ENCODE measurements at places on chromosomes 5 and 9. TPM values are rescaled to one million over a fixed set of nuclear protein-coding genes. Genes with fewer than 3 reads are reported as not detected.

GRCh38 chr5:160048131-160048530, 39.2 kb downstream of the TTC1 start:
- no peak for DNase-seq

The ADAMTS13 gene
- 0.67 TPM for total RNA-seq

The SPATA31D4 gene
- not detected for total RNA-seq

GRCh38 chr9:278651-279050, 64.0 kb downstream of the DOCK8 start:
- DNase-seq: peak; percentile 65

- DNase-seq: no peak
Measured at GRCh38 chr5:14201325-14202045, 58.3 kb downstream of the TRIO start.

GRCh38 chr9:119164716-119165115, 204.5 kb downstream of the BRINP1 start:
- DNase-seq: no peak

- no peak for DNase-seq
Measured at GRCh38 chr5:164498438-164498837, 993.0 kb downstream of the MAT2B start.

The RAD17 gene
- total RNA-seq: 24.1 TPM

DNA sequence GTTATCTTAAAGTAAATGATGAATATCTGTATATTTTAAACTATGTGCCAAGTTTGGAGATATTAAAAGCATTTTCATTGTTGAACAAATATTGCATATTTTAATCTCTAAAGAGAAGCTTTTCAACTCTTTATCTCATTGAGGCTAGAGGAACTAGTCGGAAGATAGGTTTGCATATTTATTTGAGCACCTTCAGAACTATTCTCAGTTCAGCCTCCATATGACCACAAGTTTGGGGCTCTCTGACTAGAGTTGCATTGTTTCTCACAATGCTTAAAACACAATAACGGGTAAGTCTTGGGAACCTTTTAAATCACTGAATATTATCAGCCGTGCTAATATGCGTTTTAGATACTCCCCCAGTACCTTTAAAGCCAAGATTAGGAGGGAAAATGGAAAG, 47.3 kb upstream of the CTXN3 start:
- no peak for DNase-seq

DNA sequence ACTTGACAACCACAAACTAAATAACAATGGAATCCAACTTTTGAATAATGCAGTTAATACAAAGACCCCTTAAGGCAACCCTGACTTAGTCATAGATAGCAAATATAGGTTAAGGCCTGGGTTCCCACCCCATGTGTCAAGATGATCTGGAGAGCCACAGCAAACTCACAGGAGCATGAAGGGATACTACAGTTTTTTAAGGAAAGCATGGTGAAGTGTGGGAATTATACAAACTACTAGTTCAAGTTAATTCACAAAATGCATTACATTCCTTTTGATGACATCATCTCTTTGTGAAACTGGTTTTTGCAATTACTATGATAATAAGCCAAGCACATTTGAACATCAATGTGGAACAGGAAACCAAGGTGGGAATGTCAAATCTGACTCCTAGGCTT, 50.6 kb downstream of the LHFPL2 start:
- no peak for DNase-seq

The SHISAL2B gene
- total RNA-seq: not detected

DNA sequence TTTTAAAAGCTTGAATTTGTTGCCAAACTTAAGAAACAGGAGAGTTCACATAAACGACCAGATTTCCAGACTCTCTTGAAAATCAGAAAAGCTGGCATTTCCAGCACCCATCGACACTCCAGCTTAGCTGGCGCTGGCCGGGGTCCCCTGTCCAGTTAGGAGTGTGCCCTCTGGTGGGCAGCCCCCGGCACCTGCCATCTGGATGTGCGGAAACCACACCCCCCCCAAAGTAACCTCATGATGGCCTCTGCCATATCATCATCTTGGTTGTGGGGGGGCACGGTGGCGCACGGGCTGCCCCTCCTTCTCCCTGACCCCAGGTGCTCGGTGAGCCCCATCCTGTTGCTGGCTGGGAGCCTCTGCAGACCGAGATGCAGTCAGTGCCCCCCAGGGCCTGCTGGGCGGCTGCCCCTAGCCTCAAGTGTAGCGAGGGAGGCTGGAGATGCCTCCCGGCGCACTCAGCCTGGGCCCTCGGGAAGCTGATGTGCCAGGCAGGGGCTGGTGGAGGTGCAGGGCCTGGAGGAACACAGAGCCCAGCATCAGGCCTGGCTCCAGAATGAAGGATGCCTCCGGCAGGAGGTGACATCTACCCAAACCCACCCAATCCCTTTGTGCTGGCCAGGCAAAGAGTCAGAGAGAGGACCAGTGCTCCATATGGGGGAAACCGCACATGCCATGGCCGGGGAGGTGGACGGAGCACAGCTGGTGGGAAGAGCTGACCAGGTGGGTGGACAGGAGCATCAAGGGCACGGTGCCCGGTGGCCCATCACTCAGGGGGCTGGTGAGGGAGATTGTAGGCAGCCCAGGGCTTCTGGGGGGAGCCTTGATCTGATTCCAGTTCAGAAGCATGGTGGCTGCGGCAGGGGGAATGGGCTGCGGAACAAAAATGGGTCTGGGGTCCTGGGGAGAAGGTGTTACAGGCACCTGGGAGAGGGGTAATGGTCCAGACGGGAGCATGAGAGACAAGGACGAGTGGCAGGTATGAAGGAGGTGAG, 70.6 kb downstream of the ADAMTS2 start:
- DNase-seq: no peak

- DNase-seq: no peak
Measured at GRCh38 chr5:145887976-145888574, 15.3 kb upstream of the GRXCR2 start.

DNA sequence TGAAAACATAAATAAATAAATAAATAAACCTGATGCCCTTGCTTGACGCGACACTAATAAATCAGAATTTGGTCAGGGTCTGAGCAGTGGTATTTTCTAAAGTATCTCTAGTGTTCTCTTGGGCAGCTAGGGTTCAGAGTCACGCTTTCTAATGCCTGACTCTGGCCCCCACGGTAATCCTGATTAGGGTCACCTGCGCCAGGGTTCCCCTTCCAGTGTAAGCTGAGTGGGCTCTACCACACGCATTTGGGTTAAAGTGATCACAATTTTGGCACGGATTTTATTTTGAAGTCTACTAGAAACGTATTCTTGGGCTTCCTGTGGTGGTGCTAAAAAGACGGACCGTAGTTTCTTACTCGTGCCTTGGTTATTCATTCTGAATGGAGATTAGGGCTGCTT, 651 bp downstream of the TTC1 start:
- DNase-seq: no peak

The GNA14 gene
- total RNA-seq: 0.45 TPM

- DNase-seq: no peak
Measured at GRCh38 chr5:79561525-79561893, 47.6 kb upstream of the HOMER1 start.

GRCh38 chr9:114112325-114112724, 13.2 kb upstream of the KIF12 start:
- no peak for DNase-seq

- DNase-seq: no peak
Measured at GRCh38 chr9:134708672-134709038, 67.1 kb downstream of the COL5A1 start.

GRCh38 chr9:93023521-93023815, 35.0 kb upstream of the SUSD3 start:
- no peak for DNase-seq

GRCh38 chr5:883475-884181, 9.0 kb downstream of the BRD9 start:
- DNase-seq: no peak

DNA sequence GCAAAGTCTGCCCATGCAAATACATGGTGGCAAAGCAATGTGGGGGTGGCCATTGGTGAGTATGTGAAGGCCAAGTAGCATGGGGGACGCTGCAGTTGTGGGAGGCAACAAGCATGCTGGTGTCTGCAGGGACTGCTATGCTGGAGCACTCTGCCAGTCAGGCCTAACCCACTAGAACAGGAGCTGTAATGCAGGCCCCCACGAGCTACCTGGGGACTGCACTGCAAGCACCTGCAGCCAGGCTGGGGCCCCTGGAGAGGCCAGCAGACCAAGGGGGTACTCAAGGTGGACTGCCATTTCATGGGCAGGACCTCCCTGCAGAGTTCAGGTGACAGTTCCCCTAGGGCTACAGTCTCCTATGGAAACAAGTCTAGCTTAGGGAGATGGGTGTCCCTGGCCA, 183.8 kb upstream of the PDE4D start:
- DNase-seq: no peak

DNA sequence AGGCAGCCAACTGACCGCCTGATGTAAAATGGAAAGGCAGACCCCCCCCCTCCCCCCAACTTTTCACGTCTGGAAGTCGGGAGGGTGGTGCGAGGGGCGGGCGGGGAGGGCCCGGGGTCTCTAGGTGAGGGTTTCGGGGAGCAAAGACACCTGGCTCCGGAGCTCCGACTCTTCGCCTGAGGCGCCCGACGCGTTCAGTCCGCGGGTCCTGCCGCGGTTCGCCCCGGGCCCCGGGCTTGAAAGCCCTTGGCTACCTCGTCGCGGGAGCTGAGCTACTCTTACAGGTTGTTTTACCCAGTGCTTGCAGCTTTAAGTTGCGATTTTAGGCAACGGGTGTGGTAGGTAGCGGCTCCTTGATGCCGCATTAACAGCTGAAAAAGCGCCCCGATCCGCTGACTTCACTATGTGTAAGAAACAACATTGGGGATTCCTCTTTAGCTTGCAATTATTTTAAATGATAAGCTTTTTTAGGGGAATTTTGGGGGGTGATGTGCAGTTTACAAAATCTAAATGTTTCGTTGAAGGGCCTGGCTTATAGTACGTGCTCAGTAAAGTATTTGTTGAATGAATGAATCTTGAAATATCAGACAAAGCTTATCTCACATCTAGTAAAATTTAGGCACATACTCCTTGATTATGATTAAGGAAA, 722 bp downstream of the CDC42SE2 start:
- DNase-seq: peak; percentile 67

The COL27A1 gene
- 1.6 TPM for total RNA-seq

DNA sequence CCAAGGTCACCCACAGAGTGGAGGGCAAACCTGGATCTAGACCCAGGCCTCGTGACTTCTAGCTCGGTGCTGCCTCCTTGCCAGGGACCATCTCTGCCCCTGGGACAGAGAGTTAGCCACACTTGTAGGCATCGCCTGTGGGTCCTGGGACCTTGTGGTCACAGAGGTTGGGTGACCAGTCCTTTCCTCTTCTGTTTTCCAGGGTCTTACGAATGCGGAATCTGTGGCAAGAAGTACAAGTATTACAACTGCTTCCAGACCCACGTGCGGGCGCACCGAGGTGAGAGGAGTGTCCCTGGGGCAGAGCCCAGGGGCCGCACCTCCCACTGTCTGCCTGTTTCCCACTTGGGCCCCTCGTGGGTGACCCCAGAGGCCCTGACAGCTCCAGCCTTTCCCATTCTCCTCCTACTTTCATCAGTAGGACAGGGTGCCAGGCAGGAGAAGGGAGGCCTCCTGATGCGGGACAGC, 76.3 kb downstream of the AMBP start:
- DNase-seq: peak; percentile 1

GRCh38 chr5:40227366-40227765, 452.3 kb upstream of the PTGER4 start:
- DNase-seq: no peak

- no peak for DNase-seq
Measured at GRCh38 chr9:136058801-136059302, 36.2 kb downstream of the NACC2 start.

The PCDHB2 gene
- not detected for total RNA-seq

DNA sequence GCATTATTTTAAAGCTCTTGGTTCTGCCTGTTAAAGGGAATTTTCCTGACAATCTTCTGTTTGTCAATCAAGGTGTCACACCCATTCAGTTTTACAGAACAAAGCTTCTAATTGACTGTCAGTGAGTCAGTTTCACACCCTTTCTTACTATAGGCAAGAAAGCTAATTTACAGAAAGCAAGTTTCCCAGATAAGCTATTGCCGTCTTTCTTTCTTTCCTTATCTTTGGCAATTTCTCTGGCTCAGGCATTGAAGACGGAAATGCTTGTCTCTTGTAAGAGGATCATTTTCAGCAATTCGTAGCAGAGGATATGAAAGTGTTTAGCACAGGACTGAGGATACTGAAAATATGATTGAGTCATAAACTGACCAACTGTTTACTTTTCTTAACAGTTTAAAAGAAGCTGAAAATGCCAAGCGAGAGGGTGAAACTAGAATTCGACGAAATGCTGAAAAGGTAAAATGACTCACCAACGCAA, 27.0 kb downstream of the SPINK5 start:
- DNase-seq: no peak

The FCN2 gene
- not detected for total RNA-seq

The INPP5E gene
- 10.4 TPM for total RNA-seq

The GPX8 gene
- not detected for total RNA-seq

DNA sequence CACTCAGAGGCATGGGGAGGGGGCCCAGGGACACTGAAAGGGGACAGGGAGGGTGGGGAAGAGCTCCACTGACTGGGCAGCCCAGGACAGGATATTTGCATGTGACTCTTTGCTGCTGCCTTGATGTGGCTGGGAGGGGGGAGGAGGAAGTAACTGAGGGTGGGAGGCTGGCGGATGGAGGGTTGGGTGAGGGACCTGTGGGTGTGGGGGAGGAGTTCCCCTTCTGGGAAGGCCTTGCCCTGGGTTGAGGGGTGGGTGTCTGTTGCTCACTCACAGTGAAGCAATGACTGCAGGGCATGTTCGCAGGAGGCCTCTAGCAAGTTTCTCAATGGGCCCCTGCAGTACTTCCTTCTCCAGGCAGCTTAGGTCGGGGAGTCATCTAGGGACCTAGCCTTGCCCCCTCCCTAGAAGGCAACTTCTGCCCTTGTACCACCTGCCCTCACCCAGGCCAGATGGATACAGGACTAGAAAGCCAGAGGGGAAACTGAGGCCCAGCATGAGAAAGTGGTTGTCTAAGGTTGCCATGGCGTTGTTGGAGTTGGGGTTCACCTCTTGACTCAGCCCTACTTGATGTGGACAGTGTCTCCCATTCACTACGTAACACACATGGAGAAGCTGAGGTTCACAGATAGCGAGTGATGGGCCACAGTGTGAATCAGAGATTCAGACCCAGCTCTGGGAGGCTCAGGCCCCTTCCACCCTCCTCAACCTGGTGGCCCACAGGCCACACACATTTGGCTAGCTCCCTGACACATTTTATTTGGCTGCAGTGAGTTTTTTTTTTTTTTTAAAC, 3.0 kb downstream of the GRK6 start:
- peak; percentile 95 for DNase-seq

The PCDHB7 gene
- not detected for total RNA-seq

- DNase-seq: peak; percentile 63
Measured at GRCh38 chr5:142324136-142324870, 518 bp downstream of the SPRY4 start.

GRCh38 chr9:126397056-126397455, 70.4 kb downstream of the MVB12B start:
- DNase-seq: no peak

The MATR3 gene
- 229 TPM for total RNA-seq

Data from natural killer cell treated with Interleukin-12 subunit alpha and Interleukin-12 subunit beta and Interleukin-15 and Interleukin-18, amount 100 ng/mL, for 72 hours (primary cell).